ENCODE measurements at places on chromosomes 13 and 19.

GRCh38 chr19:15253061-15253460 is 20.8 kb upstream of the EPHX3 start:
- no peak for DNase-seq

GRCh38 chr13:111650626-111651025 is 330.2 kb downstream of the TEX29 start:
- no peak for DNase-seq

DNA sequence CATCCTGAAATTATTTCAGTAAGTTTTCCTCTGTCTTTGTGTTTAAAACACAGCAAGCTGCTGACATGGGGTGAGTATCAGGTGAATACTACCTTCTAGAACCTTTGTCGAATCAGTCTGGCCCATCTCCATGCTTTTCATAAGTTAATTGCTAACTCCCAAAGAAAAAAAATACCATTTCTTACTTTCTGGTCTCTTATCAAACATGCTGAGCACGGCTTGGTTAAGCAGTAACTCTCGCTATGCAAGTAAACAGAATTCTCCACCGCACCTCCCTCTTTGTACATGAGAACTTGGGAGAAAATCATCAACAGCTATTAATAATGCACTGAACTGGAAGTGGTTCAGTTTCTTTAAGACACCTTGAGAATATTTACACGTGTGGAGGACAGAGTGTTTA is 88.6 kb downstream of the FGF9 start:
- DNase-seq, result no peak

DNA sequence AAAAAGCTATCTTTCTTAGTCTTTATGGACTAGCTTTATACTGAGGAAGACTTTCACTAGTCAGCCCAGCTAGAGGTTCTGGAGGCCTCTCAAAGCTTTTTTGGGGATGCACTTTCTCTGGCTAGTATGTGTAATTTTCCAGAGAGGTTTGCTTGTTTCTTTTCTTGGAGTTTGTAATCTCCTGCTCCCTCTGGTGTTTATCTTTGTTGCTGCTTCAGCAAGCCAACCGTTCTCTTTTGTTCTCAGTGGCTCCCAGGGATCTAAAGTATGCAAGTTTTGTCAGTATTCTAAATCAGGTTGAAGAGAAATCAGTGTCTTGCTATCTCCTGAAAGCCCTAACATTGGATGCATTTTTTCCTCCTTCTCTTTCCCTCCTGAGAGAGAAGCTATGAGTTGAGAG is 121.1 kb upstream of the MYO16 start:
- no peak for DNase-seq

DNA sequence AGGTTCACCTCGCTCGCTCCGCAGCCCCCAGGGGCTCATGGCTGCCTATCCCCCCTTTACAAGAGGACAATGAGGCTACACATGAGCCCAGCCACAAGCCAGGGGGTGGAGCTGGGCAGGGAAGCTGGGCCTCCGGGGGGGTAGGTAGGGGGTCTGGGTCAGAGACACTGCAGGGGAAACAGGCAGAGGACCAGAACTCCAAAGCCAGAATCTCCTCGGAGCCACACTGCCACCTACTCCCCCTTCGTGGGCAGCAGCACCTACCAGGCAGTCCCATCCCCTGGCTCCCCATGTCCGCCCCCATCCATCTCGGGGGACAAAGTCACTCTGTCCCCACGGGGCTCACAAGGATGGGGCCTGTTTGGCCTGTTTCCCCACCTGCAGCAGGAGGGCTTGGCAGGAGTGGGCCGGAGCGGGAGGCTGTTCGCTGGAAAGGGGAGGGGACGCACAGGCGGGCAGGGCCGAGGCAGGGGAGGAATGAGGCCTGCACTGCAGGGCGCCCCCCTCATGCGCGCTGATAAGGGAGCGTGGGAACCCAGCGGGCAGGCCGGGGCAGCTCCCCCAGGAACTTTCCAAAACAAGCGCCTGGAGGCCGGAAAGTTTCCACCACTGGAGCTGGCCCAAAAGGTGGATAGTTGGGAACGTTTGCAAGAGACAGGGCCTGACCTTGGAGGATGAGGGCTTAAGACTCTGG is 545 bp upstream of the ISYNA1 start:
- DNase-seq, result no peak

- DNase-seq, result no peak
Observed at GRCh38 chr19:49672131-49672919, 4.7 kb upstream of the PRMT1 start.
